AG09309 (cell line): ENCODE measurements at places on chromosomes 13 and 19.

GRCh38 chr13:32824675-32825074, 191.5 kb upstream of the KL start:
- peak; percentile 52 for DNase-seq

GRCh38 chr13:23584275-23584674, 14.1 kb downstream of the TNFRSF19 start:
- DNase-seq, result no peak

DNA sequence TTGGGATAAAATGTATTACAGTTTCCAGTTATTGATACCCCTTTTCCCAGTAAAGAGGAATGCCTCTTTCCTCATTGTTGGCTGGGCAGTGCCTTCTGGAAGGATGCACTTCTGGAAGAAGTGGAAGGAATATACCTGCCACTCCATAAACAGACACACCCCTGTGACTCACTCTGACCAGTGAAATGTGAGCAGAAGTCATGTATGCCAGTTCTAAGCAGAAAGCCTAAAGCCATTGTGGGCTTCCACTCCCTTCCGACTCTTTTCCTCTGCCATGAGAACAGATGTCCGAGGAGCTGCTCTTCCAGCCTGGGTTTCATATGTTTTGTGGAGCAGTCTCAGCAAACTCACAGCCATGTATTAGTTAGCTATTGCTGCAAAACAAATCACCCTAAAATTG, 166.1 kb upstream of the SERP2 start:
- DNase-seq, result no peak

GRCh38 chr13:44368599-44369368, 4.8 kb upstream of the SERP2 start:
- DNase-seq, result no peak

DNA sequence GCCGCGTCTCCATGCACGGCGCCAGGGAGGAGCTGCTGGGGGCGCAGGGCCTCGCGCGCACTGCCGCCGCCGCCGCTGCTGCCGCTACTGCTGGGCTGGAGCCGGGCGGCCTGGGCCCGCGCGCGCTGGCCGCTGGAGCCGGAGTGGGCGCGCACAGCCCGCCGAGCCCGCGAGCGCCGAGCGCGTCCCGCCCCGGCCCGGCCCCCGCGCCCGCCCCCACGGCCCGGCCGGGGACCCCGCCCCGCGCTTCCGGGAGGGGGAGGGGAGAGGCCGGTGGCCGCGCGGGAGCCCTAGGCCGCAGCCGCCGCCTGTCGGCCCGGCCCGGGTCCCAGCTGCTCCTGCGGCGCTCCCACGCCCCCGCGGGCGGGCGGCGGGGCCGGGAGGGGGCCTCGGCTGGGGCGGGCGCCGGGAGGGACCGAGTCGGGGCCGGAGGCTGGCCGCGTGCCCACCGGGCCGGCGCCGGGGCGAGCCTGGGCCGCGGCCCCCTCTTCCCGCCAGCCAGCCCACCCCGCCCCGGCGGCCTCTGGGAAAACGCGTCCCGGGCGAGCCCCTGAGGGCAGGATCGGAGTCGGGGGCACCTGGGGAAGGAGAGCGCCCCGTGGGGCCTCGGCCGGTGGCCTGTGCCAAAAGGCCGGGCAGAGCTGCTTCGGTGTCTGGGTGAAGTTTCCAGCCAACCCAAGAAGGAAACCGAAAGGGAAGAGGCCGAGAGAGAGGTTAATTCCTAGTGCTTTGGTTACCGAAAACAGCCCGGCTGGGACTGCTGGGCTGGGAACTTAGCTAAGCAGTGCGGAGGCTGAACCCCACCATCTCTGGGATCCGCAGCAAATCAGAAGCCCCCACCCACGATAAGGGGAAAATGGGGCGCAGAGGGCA, at the start of gene STK24:
Gene STK24, minus strand, starts transcription at position 145 of the 873 bp plus-strand sequence. CDS start 321 bp downstream, outside the sequence.
- DNase-seq, result peak; percentile 45

DNA sequence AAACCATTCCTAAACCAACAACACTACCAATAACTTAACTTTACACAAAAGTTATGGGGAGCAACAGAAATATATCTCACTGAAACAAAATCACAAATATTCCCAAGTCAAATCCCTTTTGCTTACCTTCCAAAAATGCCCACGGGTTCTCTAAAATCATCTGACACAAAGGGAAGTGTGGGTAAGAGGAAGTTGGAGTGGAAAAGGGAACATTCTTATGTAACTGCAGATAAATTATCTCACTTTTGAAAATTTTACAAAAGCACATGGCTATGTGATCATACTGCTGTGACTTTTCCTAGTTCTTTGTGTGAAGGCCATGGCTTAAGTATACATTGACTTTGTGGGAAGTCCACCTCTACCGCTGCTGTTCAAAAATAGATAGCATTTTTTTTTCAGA, 350.5 kb downstream of the GPC6 start:
- no peak for DNase-seq

DNA sequence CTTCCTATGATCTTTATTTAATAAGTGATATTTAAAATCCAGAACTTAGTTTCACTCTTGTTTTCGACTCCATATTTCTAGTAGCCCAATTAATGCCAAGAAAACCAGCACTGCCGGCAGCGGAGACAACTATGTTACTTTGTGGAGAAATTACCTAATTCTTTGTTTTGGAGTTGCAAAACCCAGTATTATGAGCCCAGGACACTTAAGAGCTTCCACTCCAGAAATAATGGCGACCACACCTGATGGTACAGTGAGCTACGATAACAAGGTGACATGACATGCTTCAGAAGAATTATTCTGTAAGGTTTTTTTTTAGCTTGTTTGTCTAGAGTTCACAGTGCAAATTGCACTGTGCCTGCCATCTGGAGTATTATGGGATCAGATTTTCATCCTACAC, 136.4 kb downstream of the ZAR1L start:
- no peak for DNase-seq

- no peak for DNase-seq
These were observed 230.5 kb upstream of the SERP2 start for GRCh38 chr13:44142941-44143665.

DNA sequence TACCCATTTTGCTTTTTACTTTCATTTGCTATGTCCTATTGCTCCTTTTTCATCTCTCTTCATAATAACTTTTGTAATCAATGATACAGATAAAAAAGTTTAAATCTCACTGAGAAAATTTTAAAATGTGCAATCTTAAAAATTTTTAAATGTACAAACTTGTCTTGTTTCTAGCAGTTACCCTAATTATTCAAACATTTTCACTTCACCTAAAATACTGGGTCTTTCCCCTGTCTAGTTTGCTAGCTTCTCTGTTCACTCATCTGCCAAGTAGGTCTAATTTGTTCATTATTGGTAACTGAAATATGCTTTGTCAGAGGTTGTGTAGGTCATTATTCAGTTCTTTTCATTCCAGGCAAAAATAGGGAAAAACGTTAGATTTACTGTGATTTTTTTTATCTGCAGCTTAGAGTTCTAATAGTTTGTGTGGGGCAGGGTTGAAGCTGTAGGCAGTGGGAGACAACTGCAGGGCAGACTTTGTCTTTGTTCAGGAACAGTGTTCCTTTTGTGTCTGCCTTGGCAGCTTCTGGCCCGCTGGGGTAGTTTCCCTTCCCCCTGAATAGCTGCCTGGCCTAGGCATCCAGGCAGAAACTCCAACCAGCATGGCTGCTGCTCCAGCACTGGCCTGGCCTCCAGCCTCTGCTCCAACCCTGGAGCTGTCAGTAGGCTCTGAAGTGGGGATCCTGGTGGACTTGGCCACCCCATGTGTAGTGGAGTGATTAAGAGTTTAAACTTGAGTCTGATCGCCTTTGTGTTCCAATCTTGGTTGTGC, 48.5 kb downstream of the WDFY2 start:
- no peak for DNase-seq

DNA sequence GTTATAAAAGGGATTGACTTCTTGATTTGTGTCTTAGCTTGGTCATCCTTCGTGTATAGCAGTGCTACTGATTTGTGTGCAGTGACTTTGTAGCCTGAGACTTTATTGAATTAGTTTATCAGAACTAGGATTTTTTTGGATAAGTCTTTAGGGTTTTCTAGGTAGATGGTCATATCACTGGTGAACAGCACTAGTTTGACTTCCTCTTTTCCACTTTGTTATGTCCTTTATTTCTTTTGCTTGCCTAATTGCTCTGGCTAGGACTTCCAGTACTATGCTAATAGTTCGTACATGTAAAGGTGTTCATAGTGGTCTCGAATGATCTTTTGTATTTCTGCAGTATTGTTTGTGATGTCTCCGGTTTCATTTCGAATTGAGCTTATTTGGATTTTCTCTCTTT, 145.4 kb downstream of the DNAJC3 start:
- no peak for DNase-seq

DNA sequence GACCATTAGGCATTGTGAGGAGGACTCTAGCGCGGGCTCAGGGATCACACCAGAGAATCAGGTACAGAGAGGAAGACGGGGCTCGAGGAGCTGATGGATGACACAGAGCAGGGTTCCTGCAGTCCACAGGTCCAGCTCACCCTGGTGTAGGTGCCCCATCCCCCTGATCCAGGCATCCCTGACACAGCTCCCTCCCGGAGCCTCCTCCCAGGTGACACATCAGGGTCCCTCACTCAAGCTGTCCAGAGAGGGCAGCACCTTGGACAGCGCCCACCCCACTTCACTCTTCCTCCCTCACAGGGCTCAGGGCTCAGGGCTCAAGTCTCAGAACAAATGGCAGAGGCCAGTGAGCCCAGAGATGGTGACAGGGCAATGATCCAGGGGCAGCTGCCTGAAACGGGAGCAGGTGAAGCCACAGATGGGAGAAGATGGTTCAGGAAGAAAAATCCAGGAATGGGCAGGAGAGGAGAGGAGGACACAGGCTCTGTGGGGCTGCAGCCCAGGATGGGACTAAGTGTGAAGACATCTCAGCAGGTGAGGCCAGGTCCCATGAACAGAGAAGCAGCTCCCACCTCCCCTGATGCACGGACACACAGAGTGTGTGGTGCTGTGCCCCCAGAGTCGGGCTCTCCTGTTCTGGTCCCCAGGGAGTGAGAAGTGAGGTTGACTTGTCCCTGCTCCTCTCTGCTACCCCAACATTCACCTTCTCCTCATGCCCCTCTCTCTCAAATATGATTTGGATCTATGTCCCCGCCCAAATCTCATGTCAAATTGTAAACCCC, 2.8 kb upstream of the CEACAM5 start:
- DNase-seq, result no peak

- no peak for DNase-seq
These were observed 308.3 kb downstream of the DNAJC15 start for GRCh38 chr13:43331672-43332071.

- no peak for DNase-seq
These were observed 85.7 kb downstream of the SHISA2 start for GRCh38 chr13:25966086-25966485.

- DNase-seq, result no peak
These were observed 37.6 kb upstream of the STARD13 start for GRCh38 chr13:33322965-33323668.

GRCh38 chr19:42254089-42254849, 659 bp downstream of the ERF start:
- no peak for DNase-seq

DNA sequence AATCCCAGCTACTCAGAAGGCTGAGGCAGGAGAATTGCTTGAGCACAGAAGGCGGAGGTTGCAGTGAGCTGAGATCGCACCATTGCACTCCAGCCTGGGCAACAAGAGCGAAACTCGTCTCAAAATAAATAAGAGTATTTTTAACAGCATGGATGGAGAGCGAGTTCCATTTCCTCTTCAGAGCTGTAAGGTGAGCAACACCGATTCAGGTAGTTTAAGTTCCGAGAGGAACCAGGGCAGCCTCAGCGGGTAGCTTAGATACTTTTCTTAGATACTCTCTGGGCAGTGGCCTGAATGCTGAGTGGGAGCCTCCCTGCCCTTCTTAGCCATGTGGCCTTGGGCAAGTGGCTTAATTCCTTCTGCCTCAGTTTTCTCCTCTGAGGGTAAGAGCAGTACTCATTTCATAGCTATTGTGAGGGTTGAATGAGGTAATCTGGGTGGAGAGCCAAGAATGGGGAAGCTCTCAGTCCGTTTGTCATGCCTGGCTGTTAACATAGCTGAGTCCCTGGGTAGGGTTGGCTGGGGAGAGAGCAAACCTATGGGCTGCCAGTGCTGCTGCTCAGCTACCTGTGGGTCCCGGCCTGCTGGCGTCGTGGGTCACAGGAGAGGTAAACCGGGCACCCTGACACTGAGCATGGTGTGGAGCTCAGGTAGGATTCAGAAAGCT, 4.1 kb downstream of the ATP11A start:
- DNase-seq, result peak; percentile 54

GRCh38 chr13:43877766-43878165, 1.8 kb downstream of the CCDC122 start:
- DNase-seq, result no peak

GRCh38 chr19:1206864-1207450, 1.4 kb downstream of the STK11 start:
- no peak for DNase-seq

- DNase-seq, result peak; percentile 18
These were observed 611.1 kb downstream of the TBC1D4 start for GRCh38 chr13:74870865-74871264.
